ENCODE measurements at places on chromosomes 2 and 18.

DNA sequence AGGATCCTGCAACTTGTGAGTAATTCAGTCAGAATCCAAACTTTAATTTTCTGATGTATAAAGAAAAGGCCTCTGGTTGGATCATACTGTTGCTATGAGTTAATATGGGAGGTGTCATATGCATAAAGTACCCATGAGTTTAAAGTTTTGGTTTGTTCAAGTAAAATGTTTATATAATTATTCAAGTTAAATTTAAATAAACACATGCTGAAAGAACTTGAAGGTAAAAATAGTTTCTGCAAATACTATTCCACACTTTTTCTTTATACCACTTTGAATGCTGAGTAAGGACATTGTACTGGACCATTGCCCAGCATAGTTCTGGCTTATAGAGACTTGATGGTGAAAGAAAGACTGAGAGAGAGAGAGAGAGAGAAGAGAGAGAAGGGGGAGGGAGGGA is 30.7 kb downstream of the PKP4 start:
- peak; percentile 48 for DNase-seq

DNA sequence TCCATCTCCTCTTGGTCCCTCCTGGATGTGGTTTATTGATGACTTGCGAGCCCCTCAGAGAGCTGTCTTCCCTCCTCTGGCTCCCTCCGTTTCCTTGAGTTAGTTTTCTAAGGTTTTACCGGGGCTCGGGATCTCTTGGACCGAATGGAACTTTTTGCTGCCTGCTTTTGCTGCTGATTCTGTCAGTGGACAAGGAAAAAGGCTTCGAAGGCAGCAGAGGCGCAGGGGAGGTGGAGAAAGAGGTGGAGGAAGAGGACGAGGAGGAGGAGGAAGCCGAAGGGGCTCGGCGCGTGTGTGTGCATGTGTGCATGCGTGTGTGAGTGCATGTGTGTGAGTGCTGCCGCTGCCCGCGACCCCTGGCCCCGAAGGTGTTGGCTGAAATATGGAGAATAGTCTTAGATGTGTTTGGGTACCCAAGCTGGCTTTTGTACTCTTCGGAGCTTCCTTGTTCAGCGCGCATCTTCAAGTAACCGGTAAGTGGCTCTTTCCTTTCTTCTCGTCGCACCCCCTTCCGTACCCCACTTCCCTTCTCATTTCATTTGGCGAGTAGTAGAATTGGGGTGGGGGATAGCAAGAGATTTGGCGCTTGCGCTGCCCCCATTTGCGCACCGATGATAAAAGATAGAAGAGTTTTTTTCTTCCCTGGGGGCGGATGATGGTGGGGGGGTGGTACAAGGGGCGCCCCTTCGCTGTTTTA is 557 bp downstream of the DCC start:
- no peak for DNase-seq

GRCh38 chr2:196801674-196802261 is 2.3 kb upstream of the GTF3C3 start:
- no peak for DNase-seq

GRCh38 chr2:109644571-109645275 is 30.6 kb downstream of the SOWAHC start:
- no peak for DNase-seq

DNA sequence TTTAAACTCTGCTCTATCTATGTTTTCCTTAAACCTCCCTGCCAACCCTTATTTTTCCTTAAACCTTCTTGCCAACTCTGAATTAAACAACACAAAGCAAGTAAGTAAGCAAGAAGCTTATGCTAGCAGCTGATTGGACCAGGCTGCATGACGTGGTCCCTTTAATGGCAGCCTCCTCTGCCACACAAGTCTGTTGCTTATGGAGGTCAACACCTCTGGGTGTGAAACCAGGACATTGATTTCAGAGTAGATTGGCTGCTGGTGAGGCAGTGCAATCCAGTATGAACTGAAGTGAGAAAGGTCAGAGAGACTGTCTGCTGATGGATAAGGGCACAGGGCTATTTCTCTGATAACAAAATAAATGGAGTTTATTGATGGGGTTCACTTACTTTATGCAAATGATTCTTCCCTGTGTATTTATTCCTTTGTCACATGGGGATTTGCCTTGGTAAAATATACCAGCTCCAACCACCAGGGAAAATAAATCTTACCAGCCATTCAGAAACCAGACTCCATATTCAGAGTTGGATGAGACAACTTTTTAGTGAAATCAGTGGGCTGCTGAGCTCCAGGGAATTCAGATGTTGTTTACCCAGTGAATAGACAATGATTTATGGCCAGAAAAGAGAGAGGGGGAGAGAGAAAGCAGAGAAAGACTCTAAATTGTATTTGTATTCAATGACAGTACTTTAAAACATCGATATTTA is 112.2 kb upstream of the NCKAP5 start:
- no peak for DNase-seq

DNA sequence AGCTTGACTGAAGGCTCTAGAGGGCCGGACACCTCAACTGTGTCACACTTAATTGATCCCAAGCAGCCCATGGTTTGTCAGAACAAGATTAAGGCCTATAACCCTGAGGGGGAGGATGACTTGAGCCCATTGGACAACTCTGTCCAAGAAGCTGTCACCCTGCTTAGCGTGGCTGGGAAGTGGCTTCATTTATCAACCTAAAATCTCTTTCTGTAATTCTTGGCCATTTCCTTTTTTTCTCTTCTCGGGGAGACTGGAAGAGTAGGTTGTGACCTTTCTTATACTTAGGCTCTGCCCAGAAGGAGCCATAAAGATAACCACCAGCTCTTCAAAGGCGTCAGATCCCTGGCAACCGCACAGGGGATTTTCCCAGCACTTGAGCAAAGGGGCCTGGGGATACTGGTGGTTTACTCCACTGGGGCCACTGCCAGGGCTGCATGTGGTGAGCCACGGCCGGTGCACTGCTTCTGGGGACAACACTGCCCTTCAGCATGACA is 265.5 kb downstream of the CYRIA start:
- DNase-seq = no peak
